Stimulated activated CD8-positive, alpha-beta memory T cell treated with anti-CD3 and anti-CD28 coated beads, Interleukin-15, amount 100 ng/mL, for 24 hours (primary cell): ENCODE measurements at places on chromosomes 2 and 18.

DNA sequence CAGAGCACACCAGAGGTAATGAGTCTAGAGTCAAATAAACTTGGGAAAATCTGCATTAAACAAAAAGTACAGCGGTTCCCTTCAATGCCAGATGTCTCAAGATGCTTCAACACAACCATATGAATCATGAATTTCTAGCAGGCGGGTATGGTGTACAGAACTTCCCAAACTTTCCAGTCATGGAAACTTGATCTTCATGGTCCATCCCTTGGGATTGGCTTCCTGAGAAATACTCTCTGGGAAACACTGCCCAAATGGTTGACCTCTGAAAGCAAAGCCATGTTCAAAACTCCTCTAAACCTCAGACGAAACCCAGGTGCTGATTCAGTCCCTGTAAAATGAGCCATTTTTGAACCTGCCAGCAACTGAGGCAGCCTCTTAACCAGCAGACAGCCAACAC, 16.4 kb upstream of the TMEM247 start:
- DNase-seq = no peak

GRCh38 chr2:223053484-223054192, 1.6 kb downstream of the KCNE4 start:
- DNase-seq = no peak

DNA sequence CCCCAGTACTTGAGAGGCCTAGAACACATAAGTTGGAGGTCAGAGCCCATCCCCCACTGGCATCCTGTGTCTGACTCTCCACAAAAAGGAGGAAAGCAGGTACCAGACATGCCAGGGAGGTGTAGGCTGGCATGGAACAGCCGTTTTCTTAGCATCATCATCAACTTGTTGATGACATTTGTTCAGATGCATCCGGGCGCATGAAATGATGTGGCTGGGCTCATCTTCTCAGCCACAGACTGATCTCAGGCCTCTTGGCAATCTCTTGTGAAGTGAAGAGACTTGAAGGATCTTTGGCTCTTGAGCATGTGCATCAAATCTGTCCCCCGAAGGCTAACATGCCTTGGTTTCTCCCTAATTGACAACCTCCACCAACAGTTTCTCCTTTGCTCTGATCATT, 243.3 kb downstream of the TSN start:
- no peak for DNase-seq

DNA sequence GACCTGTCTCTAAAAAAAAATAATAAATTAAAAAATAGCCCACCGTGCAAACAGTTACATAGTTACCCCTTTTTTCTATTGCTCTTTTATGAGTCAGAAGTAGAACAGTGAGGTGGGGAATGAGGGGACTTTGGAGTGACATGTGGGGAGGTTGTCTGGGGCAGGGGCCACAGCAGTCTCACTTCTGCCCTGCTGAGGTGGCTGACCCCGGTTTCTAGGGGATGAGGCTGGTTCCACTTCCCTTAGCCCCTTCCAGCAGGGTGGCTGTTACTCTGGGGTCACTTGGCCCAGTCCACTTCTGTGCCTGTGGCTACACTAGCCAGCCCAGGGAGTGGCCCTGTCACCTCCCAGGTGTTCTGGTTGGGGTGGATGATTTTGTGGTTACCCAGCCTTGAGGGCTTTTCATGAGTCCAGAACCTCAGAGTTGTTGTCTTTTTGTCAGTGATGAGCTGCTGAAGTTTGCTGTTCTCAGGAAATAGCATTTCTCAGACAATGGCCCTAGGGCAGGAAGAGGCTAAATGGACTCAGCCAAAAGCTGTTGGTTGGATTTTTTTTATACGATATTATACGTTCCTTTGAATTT, 28.0 kb upstream of the SCLY start:
- no peak for DNase-seq

- DNase-seq = no peak
Measured at GRCh38 chr18:12516049-12516630, 108.4 kb downstream of the PRELID3A start.

DNA sequence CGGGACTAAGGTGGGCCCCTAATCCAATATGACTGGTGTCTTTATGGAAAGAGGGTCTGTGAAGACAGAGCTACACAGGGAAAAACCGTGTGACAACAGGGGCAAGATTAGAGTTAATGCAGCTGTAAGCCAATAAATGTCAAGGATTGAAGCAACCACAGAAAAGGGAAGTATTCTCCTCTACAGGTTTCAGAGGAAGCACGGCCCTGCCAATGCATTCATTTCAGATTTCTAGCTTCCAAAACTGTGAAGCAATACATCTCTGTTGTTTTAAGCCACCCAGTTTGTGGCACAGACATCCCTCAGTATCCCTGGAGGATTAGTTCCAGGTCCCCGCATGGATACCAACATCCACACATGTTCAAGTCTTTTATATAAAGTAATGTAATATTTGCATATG, 48.8 kb downstream of the SPP2 start:
- DNase-seq = no peak

DNA sequence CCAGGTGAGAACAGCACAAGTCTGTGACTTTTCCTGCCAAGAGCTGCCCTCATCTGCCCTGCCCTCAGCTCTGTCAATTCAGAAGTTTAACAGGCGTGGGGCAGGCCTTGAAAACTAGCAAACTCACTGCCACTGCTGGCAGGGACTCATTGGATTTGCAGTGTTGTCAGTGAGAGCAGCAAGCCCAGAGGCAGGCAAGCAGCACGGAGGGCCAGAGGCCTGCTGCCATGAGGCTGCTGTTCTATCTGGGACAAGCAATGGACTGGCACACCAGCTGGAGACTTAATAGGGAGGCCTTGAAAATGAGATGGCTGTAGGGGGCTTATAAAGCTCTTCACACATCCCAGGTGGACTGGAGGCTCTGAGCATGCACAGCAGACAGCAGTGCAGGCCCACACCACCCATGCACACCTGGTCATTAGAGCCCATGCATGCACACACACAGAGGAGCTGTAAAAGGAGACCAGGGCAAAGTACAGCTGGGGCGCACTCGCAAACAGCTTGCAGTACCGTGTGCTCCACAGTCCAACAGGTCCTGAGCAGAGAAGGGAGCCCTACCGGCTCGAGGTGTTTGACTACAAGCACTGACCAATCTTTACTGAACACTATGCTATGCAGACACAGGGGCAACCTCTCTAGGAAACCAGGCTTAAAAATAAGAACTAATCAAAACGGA, 28.7 kb downstream of the MGAT4A start:
- no peak for DNase-seq

DNA sequence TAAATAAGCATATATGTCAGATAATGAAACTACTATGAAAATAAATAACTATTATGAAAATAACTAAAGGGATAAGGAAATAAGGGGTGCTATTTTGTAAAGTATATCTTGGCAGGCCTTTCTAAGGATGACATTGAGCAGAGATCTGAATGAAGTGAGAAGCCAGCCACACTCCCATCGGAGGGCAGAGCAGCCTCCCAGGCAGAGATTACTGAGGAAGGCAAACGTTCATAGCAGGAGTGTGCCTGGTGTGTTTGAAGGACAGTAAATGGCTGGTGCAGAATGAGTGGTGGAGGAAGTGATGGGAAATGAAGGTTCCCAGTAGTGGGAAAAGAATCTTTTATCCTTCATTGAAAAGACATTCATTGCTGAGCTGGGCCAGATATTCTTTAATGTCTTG, 62.5 kb downstream of the SPHKAP start:
- DNase-seq = no peak

DNA sequence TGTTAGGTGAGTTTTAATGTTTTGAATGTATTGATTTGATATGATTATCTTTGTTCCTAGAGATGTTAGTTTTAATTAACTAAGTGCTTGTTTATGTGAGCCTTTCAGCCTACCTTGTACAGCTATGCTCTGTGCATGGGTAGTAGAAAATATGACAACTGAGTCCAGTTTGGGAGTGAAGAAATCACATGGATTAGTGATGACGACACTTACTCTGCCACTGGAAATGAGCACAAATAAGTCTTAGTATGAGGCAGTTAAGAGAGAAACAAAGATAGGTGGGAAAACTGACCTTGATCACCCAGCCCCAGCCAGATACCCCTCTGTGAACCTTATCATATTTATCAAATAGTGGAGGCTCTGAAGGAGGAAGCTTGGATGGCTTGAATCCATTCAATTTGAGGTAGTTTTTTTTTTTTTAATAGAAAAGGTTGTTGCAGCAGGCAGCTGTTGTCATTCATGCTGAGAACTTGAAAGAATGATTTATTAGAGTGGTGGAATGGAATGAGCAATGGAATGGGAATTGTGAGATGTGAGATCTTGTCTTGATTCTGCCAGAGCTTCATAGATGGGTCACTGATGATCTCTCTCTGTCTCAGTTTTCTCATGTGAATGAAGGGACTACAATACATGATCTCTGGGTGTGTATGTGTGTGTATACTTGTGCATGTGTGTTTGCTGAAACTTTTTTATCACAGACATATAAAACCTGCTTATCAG, 96.4 kb downstream of the MAP3K20 start:
- no peak for DNase-seq

GRCh38 chr18:46596119-46596518, 60.9 kb downstream of the LOXHD1 start:
- DNase-seq = no peak

GRCh38 chr2:67216881-67217280, 180.3 kb upstream of the ETAA1 start:
- DNase-seq = no peak

GRCh38 chr2:197207106-197207505, 103.5 kb downstream of the ANKRD44 start:
- no peak for DNase-seq

DNA sequence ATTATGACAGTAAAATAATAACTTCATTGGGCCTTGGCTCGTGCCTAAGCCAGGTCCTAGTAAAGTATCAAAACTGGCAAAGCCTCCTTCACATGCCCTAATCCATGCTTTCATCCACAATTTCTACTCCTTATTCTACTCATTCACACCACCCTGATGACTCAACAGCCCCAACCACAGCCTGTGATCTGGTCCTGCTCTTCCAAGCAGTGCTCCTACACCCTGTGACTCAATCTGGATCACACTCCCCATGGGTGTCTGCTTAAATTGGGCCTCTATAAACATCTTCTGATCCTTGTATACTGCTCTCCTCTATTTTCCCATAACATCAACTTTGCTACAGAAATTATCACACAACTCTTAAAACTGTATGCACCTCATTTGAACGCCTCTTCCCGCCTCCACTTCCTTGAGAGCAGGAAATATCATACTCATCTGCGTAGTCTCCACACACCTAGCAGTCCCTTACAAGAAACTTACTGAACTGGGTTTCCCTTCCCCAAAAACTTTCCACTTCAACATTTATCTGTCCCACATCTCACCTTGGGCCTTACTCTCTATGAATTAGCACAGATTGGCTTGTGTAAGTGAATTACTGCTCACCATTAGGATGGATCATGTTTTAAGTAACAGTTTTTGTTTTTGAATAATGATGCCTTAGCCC, 15.9 kb downstream of the GTF3C3 start:
- DNase-seq = no peak

- DNase-seq = no peak
Measured at GRCh38 chr2:198117406-198118041, 313.1 kb downstream of the PLCL1 start.

GRCh38 chr18:24656551-24657443, 196.4 kb downstream of the HRH4 start:
- no peak for DNase-seq

GRCh38 chr18:27713037-27713737, 463.7 kb downstream of the CDH2 start:
- no peak for DNase-seq

GRCh38 chr18:38887671-38888020, 1322.0 kb upstream of the CELF4 start:
- no peak for DNase-seq

DNA sequence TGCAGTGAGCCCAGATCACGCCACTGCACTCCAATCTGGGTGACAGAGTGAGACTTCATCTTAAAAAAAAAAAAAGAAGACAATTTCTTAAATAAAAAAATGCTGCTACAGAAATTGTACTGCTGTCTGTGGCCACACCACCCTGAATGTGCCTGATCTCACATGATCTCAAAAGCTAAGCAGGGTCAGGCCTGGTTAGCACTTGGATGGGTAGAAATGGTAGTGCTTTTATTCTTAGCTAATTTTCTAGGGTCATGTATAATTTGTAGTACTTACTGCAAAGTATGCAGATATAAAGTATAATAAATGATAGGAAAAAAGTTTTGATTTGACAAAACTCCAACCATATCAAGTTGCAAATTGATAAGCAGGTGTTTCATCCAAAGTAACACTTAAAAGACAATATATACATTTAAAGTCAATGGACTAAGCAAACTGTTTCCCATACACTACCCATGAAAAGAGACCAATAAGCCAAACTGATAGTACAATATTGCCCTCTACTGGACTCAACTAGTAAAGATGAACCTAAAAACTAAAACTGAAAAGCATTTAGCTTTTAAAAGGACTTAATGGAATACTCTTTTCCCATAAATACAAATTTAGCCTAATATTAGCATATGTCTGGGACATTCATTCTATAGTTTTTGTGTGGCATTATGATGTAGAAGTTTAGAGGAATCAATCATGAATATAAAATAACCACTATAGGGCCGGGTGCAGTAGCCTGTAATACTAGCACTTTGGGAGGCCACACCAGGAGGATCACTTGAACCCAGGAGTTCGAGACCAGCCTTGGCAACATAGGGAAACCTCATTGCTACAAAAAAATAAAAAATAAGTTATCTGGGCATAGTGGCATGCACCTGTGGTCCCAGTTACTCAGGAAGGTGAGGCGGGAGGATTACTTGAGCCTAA, 18.6 kb upstream of the PEX13 start:
- no peak for DNase-seq

DNA sequence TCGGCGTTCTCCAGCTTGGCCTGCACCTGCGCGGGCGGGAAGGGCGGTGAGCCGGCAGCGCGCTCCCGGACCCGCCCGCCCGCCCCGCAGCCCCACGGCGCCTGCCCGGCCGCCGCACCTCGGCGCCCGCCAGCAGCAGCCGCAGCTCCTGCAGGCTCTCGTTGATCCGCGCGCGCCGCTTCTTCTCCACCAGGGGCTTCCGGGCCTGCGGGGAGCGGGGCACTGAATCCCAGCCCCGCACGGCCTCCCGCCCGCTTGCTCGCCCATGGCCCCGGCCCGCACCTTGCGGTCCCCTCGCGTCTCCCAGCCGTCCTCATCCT, 335 bp downstream of the HES6 start:
- DNase-seq = no peak

DNA sequence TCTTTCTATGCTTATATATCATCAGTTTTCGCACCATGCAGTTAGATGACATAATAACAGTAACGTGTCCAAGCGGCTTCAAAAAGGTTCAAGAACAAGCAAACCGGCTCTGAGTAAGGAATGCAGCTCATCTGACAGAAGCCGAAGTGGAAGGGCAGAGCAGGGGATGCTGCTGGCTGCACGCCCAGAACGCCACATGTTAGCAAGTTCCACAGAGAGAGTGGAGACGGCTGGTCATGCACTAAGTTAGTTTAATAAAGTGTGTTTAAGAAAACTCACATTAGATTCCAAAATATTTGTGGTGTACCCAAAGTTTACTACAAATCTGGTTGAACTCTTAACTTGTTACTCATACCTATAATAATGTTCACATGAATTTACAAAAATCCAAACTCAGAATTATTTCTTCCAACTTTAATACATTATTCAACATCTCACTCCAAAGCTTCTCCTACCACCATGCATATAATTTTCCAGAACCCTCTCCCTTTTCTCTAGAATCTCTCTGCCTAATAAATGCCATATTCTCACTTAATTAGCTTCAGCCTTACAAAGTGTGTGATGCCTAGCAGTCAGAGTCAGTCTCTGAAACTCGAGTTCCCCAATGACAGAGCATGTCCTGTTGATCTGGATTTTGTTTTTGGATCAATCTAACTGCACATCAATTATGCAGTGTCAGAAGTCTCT, 170.0 kb downstream of the DNAH7 start:
- no peak for DNase-seq
